ENCODE measurements at places on chromosomes 13 and 19. TPM values are rescaled to one million over a fixed set of nuclear protein-coding genes. Genes with fewer than 3 reads are reported as not detected.

- no peak for DNase-seq
Observed at GRCh38 chr13:37277007-37277406, 171.5 kb upstream of the CSNK1A1L start.

GRCh38 chr19:49362929-49363267 is 682 bp upstream of the TEAD2 start:
- no peak for DNase-seq

DNA sequence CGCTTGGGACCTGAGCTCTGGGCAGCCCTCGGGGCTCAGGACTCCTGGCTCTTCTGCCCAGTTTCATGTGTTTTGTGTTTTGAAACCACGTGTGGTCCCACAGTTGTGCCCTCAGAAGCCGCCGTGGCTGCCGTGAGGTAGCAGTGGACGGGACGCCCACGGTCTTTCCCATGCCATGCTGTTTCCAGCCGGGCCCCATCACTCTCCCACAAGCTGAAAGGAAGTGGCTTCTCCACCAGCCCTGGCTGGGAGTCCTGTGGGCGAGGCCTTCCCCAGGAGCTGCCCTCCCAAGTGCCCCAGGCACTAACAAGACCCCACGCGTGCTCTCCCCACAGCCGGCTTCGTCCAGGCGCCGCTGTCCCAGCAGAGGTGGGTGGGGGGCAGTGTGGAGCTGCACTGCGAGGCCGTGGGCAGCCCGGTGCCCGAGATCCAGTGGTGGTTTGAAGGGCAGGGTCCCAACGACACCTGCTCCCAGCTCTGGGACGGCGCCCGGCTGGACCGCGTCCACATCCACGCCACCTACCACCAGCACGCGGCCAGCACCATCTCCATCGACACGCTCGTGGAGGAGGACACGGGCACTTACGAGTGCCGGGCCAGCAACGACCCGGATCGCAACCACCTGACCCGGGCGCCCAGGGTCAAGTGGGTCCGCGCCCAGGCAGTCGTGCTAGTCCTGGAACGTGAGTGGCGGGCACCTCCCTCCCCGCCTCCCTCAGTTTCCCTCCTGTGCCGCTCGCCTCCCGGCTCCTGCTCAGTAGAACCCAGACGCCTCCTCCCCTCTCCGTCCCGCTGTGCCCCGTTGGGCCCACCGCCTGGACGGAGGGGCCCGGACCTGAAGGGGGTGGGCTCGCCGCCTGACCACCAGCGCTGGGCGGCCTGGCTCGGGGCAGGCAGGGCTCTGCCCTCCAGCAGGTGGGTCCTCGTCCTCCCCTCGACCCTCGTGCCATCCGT is 5.3 kb downstream of the BSG start:
- no peak for DNase-seq

GRCh38 chr19:42108527-42109389 is 23.5 kb downstream of the POU2F2 start:
- DNase-seq, result peak; percentile 87

GRCh38 chr13:97974773-97975172 is 21.3 kb downstream of the IPO5 start:
- DNase-seq, result no peak

DNA sequence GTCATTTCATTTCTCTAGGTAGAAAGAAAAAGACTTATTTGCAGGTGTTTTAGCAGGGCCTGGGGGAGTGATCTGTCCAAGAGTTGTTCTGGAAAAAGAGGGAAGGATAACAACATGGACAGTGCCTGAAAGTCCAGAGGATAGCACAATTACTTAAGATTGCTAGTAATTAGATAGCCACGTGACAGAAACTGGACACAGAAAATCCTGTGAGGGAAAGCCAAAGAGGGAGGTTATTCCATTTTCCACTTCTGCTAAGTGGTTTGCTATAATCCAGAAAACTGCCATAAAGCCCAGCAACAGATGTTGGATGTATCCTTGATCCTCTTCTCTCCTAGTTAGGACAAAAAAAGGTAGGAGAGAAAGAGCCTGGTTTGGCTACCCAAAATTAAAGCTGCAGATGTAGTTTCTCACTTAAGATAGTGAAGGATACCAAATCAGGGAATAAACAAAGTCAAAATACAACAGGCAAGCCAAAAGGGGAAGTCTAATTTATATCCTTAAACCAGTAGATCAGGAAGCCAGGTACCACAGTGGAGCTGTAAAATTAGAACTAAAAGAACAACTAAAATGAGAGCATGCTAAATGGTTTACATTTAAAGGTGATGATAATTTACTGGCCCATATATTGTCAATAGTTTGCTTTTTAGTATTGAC is 140.2 kb downstream of the VWA8 start:
- DNase-seq, result no peak

DNA sequence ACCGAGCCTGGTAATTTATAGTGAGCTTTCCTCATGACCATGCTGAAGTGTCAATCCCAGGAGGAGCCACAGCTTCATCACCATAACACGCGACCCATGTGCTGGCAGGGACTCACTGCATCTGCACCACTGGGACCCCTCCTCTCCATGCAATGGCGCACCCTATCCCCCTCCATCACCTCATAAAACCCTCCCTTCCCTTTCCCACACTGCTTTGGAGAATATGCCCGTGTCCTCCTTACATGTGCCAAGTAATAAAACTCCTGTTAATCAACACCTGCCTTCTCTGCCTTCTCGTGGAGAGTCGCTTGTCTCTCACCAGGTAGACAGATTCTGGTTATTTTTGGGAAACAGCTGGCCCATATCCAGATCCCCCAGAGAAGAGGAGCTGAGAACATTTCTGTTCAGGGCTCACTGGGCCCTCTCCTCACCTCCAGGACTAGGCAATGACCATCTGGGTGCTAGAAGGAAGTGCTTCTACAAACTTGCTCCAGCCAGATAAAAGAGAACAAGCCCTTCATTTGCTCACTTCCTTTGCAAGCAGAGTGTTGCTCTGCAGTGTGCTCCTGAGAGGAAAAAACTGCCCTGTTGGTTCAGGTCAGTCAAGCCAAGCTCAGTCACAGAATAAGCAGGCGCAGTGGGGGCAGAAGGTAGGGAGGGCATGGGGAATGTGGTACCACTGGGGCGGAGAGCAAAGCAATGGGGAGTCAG is 894.3 kb downstream of the UQCRFS1 start:
- DNase-seq, result no peak

DNA sequence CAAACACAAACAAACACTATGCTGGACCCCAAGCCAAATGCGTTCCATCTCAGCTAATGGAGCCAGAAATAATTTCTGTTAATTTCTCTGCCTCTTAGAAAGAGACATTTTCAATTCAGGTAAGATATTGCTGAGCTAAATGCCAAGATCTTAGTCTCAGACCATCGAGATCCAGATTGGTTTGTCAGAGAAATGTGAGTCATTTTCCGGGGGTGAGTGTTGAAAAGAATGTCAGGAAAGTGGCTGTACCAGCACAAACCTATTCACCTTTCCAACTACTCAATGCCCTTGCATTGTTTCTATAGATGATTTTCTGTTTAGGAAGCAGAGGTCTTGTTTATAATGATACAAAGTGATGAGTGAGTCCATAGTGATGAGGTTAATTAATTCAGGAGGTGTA is 266.8 kb upstream of the TSHZ3 start:
- DNase-seq, result no peak

DNA sequence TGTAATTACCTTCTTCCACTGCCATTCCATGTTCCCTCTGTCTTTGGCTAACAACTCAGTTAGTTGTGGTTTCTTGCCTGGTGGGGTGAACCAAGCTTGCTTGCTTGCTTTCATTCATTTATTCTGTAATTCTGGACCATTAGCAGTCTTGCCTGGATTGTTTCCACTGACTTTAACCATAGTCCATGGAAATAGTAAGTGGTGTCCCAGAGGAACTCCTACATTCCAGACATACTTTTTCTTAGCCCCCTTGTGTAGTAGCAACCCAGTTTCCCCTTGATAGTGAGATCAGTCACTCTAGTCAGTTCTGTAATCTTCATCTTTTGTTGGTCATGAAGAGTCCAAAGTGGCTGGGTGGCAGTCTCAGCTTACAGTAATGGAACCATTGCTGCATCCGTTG is 23.2 kb downstream of the PDS5B start:
- no peak for DNase-seq

GRCh38 chr19:8052464-8052859 is at the start of gene CCL25:
CCL25 (plus strand) TSS chr19:8052760; CDS start chr19:8053050, 290 bp downstream.
- DNase-seq, result no peak

DNA sequence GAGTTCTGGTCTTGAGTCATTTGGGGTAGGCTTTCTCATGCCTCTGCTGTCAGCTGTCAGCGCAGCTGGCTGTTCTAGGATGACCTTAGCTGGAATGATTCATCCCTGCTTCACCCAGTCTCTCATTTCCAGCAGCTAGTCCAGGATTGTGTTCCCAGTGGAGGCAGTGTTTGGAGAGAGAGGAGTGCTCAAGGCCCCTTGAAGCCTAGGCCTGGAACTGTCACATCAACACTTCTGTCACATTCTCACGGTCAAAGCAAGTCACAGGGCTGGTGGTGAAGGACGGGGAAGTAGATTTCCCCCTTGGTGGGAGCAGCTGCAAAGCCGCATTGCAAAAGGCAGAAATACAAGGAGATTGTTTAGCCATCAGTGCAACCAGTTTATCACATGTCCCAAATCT is 15.2 kb downstream of the TPT1 start:
- DNase-seq, result no peak

GRCh38 chr19:41957838-41958366 is 1.2 kb downstream of the RABAC1 start:
- no peak for DNase-seq

The SBSN gene
- not detected for total RNA-seq

The THOP1 gene
- total RNA-seq, result 105 TPM

The FGF22 gene
- not detected for total RNA-seq

The NKG7 gene
- total RNA-seq, result 1,196 TPM

The BRCA2 gene
- total RNA-seq, result 28.5 TPM

The DUS3L gene
- total RNA-seq, result 90.1 TPM

The RNF17 gene
- not detected for total RNA-seq

The LNX2 gene
- total RNA-seq, result 4.2 TPM
